ENCODE measurements at places on chromosomes 7 and 10.

- no peak for DNase-seq
Measured at GRCh38 chr10:123103944-123104343, 31.8 kb upstream of the HMX3 start.

- no peak for DNase-seq
Measured at GRCh38 chr10:75528392-75528791, 97.0 kb downstream of the LRMDA start.

GRCh38 chr7:85160223-85160622 is 26.6 kb downstream of the SEMA3D start:
- DNase-seq: no peak

DNA sequence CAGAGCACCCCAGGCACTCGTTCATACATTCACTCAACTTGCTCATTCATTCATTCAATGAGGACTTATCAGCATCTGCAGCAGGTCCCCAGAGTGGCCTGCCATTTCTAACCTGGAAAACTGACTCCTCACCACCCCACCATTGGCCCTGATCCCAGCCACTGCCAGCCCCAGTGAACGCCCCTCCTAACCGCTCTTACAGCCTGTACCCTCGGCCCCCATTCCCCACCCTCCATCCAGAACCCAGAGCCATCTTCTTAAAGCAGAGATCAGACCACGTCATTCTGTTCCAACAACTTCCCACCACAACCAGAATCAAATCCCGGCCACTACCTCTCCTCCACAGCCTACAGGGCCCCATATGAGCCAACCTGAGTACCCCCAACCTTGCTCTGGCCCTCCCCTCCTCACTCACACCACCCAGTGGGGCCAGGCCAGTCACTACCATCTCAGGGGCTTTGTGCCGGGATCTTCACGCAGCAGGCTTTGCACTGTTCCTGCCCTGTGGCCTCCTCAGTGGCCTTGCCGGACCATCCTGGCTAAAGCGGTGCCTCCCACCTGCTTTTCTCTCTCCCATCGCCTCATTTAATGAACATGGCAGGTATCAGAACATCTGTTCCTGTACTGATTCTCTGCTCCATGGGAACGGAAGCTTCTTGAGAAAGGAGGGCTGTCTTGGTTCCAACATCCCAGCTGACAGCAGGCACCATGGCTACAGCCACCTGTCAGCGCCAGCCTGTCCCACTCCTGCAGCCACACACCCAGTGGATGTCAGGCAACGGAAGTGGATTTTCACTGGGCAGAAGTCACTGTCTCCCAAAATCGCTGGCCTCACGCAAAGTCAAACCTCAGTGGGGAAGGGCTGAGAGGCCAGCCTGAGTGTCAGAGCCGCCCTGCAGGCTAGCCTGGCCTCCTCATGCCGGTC is 45.4 kb downstream of the FAM53B start:
- no peak for DNase-seq

- DNase-seq: no peak
Measured at GRCh38 chr10:102564209-102564834, 60.5 kb downstream of the SUFU start.

GRCh38 chr7:39526666-39527065 is 39.5 kb upstream of the YAE1 start:
- DNase-seq: no peak

DNA sequence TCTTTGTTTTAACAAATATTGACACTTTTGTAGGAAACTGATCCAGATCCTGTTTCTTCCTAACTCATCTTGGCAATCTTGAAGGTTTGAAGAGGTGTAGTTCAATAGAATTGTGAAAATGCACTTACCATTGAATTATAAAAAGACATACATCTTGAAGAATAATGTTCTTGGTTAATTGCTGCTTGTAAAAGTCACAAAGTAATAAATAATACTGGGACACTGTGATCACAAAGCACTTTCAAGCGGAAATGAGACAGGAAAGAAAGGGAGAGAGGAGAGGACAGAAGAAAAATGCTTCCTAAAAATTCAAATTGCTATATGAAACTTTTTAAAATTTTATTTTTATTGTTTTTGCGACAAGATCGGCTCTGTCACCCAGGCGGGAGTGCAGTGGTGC is 15.2 kb upstream of the NFE2L3 start:
- DNase-seq: no peak

GRCh38 chr7:112097524-112097923 is 108.7 kb downstream of the DOCK4 start:
- no peak for DNase-seq

Data from effector CD8-positive, alpha-beta T cell (primary cell).